ENCODE measurements at places on chromosomes 5 and 9.

DNA sequence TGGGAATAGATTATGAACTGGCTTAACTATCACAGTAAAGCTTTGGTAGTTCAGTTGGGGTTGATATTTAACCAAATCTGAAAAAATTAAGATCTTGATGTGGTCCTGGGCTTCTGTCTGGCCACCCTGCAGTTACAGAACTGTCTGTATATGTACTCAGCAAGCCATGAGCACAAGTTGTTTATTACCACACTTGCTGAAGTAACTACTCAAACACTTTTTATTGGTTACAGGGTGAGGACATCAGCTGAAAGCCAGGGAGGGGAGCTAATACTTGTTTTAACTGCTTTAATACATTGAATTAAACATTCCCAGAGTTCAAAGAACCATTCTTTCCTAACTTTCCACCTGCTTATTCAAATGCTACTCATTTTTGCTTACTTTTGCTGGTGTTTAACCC, 29.4 kb upstream of the KCNN2 start:
- no peak for DNase-seq

DNA sequence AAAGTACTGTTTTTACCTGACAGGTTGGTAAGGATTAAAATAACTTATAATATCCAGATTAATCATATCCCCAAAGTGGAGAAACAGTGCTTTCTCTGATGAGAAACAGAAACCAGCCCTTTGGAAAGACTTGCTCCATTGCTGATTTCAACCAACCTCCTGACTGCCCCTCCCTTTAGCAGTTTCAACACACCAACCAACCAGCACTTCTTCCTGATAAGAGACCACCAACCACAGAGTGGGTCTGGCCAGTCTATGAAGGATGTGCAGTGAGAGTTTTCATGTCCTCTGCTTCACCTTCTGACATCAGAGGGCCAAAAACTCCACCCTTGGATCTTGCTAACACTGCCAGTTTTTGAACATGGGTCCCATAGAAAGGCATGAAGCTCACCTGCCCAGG, 28.1 kb downstream of the RIGI start:
- DNase-seq: no peak

GRCh38 chr9:90629354-90629753, 13.3 kb downstream of the DIRAS2 start:
- no peak for DNase-seq

DNA sequence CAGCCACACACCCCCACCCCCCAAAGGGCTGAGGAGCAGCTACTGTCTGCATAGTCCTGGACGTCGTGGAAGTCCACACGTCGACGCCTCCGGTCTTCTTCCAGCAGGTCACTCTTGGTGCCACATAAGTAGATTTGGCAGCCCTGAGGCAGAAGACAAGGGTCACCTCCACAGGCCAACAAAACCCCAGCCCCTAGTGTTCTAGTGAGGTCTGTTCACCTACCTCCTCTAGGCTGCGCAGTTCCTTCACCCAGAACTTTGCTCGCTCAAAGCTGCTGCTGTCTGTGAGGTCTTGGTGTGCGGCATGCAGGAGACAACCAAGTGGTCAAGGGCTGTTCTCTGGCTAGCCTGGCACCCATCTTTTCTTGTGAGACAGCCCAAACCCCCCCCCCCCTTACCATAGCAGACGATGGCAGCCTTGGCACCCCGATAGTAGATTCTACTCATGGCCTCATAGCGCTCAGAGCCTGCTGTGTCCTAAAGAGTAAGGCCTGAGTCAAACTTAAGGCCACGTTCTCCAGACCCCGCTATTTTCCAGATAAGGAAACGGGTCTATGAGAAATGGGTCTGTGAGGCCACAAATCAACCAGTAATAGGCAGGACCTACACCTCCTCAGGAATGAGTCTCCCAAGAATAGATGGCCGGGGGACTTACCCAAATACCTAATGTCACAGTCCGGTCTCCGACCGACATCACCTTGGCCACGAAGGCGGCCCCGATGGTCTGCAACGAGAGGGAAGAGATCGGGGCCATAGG, 987 bp downstream of the RAB24 start:
- DNase-seq: no peak

GRCh38 chr9:279674-280073, 65.0 kb downstream of the DOCK8 start:
- DNase-seq: no peak

DNA sequence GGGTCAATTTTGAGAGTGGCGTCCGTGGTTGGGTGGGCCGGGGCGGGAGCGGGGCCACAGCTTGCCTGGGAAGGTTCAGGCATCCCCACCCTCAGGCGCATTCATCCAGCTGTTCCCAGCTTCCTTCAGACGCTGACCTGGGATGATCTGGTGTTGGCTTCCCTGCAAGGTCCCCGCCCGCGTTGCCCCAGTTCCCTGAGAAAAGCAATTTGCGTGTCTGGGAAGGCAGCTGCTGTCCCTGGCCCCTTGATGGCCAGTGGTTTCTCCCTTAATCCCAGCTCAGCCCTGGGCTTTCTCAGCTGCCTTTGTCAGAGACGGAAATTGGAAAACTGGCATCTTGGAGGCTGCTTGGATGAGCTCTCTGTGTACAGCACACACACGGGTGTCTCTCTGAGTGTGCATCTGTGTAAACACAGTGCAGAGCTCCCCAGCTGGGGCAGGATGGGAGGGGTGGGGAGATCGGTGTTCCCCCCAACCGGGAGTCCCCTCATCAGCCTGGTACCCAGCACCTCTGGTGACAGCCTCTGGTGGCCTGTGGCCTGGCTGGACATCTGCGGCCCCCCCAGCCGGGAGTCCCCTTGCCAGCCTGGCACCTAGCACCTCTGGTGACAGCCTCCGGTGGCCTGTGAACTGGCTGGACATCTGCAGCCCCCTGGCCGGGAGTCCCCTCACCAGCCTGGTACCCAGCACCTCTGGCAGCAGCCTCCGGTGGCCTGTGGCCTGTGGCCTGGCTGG, 94.0 kb downstream of the COL5A1 start:
- no peak for DNase-seq

GRCh38 chr9:10268531-10269485, 344.0 kb downstream of the PTPRD start:
- no peak for DNase-seq

GRCh38 chr9:2132484-2133082, 117.4 kb downstream of the SMARCA2 start:
- DNase-seq: no peak

DNA sequence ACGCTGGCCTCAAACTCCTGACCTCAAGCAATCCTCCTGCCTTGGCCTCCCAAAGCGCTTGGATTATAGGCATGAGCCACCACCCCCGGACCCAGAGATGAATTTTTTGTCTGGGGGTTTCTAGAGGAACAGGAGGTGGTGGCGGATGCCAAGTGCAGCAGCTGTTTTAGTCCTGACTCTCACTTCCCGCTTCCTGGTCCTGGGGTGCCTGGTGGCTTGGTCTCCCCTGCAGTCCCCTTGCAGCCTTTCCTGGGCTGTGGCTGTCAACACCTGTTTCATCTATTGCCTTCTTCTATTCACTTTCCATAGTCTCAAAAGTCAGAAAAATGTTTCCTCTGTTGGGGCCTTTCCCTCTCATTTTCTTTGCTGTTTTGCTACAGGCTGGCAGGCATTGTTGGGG, 6.5 kb upstream of the NHP2 start:
- DNase-seq: no peak

DNA sequence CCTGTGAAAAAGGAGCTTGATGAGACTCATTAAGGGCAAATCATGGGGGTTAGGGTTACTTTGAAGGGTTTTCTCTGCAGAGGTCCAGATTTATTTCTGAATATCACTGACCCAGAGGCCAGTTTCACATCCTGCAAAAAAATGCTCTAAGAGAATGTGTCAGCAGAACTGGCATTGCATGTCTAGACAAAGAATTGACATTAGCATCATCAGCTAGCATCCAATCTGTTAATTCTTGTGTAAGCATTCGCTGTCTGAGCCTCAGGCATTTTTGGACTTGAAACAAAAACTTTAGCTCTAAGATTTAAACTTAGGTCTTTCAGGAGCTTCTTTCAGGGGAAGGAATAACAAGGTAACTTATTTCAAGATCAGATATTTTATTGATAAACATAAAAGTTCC, 187.9 kb upstream of the ELL2 start:
- DNase-seq: no peak

DNA sequence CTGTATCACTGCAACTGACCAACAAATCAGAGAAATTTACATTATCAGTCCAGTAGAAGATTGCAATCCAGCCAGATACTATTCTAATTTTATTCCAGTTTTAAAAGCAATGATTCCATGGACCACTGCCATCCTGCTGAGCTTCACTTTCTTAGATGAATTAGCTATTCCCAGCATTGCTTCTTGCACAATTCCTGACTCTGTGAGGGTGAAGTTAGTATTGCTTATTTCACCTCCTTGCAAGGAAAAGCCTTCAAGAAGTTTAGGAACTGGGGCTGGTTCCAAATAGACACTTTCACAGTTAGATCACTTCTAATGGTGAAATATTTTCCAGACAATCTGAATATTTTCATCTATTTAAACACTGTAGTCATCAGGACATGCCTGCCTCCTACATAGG, 338.6 kb upstream of the TNC start:
- no peak for DNase-seq

- no peak for DNase-seq
Measured at GRCh38 chr5:160352308-160352707, 18.1 kb downstream of the C1QTNF2 start.

DNA sequence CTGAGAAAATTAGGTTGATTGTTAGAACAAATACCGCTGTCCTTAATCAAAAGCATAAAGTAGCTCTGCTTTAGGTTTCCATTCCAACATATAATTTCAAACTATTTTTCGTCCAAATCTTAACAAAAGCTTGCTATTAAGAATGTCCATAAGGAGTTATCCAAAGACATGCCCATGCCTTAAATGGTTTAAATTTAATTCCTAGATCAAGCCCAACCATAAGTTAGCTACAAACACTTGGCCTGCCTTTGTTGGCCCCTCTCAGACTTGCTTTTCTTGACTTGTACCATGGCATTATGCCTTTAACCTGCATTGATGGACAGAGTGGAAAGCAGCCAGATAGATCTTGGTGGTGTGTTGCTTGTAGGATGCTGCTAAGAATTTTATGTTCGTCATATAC, 8.8 kb downstream of the GARNL3 start:
- no peak for DNase-seq

DNA sequence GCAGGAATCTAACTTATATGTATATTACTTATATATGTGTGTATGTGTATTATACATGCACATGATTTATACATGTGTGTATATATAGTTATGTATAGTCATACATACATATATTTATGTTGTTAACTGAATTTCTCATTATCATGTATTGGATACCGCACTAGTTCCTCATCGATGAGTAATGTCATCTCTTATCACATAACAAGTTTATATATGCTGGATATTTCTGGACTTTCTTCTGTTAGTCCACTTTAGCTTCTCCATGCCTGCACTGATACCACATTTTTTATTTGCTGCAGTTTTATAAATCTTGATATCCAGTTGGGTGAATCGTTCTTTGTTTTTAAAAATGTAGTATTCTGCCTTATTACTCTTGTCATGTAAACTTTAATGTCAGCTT, 50.2 kb downstream of the APC start:
- no peak for DNase-seq

DNA sequence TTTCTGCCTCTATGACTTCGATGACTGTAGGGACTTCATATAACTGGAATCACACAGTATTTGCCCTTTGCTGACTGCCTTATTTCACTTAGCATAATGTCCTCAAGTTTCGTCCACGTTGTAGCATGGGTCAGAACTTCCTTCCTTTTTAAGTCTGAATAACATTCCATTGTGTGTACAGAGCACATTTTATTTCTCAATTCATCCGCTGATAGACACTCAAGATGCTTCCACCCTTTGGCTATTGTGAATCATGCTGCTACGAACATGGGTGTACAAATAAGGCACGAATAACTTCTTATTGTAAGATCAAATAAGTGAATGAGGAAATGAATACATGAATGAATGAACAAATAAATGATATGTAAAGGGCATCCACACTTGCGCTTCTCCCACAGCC, 13.0 kb downstream of the BARX1 start:
- DNase-seq: no peak

GRCh38 chr9:20255052-20255451, 367.2 kb downstream of the MLLT3 start:
- DNase-seq: no peak

DNA sequence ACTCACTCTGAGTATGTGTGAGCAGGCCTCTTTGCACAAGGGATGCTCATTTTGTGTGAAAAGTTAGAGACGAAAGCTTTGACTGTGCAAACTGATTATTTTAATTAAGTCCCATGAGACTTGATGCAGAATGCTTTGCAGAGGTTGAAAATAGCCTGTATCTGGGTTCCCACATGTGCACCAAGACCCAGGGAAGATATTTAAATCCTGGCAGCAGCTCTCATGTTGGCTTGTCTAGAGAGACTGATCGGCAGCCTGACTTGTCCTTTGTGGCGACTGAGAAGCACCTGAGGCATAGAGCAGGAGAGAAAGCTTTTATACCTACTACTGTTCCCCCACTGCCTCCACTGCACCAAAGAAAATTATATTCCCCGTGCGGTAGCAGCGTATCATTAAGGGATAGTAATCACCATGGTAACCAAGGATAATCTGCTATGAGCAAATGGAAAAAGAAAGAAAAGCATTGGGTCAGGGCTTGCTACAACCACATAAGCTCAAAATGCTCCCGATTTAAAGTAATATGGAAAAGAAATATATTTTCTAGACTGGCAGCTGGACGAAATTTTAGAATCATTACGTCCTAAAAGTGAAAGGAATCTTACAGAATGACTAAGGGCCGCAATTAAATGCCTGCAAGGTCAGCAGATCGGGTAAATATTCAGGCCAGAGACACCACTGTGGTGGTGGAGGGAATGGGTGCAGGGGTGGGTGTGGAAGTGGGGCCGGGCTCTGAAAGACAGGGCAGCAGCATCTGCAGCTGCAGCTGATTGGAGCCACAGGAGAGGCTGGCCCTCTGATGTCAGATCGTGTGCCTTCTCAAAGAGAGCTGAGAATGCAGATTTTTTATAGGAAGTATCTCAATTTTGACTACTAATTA, 135.3 kb upstream of the EPB41L4A start:
- DNase-seq: no peak

DNA sequence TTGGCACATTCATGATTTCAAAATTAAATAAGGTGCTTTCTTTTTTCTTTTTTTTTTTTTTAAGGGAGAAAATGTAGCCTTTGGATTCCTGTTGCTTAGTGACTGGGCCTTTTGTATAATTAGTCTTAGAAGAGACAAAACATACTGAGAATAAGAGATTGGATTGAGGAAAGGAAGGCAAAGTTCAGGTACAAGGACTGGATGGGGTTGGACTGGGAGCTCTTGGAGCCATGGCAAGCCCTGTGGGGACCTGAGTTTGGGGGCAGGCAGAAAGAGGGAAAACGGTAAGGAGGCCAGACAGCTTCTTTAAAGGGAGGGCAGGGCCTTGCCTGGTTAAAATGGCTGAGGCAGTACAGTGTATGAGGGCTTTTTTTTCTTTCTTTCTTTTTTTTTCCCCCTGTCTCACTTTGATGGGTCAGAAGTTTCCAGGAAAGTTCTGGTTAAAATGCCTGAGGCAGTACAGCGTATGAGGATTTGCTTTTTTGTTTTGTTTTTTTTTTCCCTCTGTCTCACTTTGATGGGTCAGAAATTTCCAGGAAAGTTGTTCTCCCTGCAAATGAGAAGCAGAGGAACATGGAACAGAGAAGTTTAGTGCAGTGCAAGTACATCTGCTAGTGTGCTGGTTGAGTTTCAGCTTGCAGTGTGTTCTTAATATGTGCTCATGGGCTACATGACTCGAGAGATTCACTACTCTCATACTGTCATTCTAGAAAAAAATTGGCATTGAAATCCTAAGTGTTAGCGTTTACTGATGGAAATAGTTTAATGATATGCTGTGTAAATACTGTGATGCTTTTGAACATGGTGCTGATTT, 16.8 kb downstream of the SNX18 start:
- no peak for DNase-seq

GRCh38 chr5:52842111-52842510, 54.4 kb downstream of the ITGA1 start:
- no peak for DNase-seq

Measured in activated CD4-positive, alpha-beta T cell treated with anti-CD3 and anti-CD28 coated beads, Interleukin-2, amount 50 U/mL, for 24 hours (primary cell).